Stimulated activated CD4-positive, alpha-beta T cell treated with anti-CD3 and anti-CD28 coated beads, TNF-alpha, amount 100 ng/mL, for 24 hours (primary cell): ENCODE measurements at places on chromosomes 11 and 22.

DNA sequence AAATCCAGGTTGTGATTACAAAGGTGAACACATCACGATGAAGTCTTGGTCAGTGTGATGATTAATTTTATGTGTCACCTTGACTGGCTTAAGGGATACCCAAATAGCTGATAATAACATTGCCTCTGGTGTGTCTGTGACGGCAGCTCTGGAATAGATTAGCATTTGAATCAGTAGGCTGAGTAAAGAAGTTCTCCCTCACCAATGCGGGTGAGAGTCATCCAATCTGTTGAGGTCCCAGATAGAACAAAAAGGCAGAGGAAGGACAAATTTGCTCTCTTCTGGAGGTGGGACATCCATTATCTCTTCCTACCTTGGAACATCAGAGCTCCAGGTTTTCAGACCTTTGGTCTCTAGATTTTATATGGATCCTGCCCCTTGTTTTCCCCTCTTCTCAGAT is 856.2 kb upstream of the CCDC90B start:
- DNase-seq = no peak

DNA sequence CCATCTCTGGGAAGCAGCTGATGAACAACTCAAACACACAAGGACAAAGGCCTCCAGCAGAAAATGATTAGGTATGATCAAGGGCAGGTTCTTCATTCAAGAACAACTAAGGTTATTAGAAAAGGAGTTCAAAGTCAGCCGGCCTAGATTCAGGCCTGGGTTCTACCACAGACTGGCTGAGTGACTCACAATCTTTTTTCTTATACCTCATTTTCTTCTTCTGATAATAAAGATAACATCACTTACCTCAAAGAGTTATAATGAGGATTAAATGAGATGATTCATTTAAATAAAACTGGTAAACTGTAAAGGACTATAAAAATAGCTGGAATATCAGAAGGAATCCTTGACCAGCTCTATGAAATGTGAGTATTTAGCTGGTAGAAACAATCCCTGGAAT is 49.3 kb upstream of the PPP2R1B start:
- no peak for DNase-seq

DNA sequence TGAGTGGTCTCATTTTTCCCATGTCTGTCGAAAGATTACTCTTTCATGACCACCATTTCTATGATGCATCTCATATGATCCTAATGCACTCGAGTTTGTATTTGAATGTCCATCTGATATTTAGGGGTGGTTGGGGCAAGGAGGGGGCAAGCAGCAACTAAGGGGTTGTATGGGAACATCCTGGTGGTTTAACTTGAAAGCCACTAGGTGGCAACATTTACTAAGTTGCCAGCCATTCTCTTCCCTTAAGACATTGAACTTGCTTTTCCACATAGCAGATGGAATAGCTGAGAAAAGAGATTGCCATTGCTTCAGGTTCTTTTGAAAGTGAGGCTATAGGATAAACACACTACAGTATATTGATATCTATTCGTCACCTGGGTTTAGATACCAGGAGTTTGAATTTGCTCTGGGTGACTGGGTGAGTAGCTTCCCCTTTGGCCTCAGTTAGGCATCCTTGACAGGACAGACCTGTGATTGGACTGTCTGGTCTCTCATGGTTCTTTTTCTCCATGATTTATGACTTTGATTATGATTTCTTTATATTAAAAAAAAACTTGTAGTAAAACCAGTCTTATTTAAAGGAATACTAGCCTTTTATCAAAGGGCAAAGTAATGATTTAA is 32.4 kb downstream of the NF2 start:
- no peak for DNase-seq

DNA sequence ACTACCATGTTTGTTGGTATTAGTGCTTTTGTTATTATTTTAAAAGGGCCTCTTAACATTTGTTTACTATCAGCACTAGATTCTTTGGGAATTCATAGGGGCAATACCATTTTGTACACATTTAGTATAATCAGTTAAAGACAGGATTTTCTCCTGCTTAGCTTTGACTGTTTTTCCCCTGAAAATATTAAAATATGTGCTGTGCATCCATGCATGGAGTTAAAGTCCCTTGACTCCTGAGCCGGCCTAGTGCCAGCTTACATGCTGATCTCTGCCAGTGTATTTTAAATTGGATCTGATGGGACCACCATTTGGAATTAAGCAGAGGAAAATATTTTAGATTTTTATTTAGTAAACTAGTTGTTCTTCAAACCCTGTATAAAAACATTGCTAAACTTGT is 161.4 kb downstream of the METTL15 start:
- DNase-seq = no peak

GRCh38 chr11:117823294-117823945 is 1.1 kb downstream of the FXYD2 start:
- DNase-seq = no peak
